ENCODE measurements at places on chromosomes 5 and 9.

DNA sequence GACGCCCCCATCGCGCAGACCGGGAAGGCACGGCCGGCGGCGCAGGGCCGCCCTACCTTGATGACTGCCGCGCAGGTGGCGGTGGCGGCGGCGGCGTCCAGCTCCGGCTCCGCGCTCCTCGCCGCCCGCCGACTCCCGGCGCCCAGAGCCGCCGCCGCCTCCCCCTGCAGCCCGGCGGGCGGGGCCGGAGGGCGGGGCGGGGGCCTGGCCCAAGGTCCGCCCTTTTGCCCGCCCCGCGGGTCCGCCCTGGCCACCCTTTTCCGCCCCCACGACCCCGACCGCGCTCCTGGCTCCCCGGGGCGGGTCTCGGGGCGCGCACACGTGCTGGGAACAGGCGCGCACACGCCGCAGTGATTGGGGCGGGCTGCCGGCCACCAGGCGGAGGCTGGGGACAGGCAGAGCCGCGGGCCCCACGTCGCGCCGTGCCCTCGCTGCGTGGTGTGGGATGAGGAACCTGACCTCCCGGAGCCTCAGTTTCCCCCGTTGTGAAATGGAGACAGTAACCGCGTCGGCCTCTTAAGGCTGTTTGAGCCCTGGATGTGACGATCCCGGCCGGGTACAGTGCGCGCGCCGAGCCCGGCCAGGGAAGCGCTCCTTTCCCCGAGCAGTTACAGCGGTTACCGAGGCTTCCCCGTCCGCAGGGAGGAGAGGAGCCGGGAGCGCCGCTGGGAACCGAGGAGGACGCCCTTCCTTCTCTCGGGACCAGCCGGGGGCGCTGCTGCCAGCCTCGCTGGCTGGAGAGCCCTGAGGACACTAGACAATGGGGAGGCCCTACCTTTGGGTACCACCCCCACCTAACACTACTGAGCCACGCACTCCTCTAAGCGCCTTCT lies at the start of gene CORO2A:
TSS of gene CORO2A (minus strand) at position 135 of the 833 bp plus-strand sequence. CDS start 34,977 bp downstream, outside the sequence.
- DNase-seq = peak; percentile 93

GRCh38 chr9:33438926-33439680 lies 8.3 kb downstream of the AQP3 start:
- DNase-seq = no peak

DNA sequence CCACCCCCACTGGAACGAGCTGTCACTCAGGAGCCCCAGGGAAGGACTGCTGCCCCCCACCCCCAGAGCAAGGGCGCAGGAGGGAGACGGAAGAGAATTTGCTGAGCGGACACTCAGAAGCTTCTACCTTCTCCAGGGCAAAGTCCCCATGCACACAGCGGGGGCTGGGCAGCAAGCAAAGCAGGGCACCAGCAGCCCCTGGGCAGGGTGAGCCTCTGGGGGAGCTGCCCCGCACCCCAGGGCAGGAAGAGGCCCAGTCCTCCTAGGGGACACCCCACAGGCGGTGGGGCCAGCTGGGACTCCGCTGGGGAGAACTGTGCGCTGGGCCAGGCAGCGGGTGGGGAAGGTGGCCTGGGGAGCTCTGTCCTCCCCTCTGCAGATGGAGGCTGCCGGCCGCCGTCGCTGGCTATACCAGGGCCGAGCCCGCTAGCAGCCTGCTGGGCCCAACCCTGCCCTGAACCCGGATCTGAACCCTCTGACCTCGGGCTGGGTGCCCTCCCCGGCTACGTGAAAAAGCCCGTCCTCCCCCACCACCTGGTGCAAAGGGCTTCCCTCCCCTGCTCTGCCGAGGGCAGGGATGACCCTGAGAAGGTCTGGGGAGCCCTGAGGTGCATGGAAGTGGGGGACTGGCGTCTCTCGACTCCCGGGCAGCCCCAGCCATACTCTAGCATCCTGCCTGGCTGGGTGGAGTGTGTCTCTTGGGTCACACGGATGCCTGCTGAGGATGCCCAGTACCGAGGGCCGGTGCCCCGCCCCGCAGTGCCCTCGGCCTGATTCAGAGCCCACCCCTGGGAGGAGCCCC lies 597 bp upstream of the SLC34A3 start:
- no peak for DNase-seq

DNA sequence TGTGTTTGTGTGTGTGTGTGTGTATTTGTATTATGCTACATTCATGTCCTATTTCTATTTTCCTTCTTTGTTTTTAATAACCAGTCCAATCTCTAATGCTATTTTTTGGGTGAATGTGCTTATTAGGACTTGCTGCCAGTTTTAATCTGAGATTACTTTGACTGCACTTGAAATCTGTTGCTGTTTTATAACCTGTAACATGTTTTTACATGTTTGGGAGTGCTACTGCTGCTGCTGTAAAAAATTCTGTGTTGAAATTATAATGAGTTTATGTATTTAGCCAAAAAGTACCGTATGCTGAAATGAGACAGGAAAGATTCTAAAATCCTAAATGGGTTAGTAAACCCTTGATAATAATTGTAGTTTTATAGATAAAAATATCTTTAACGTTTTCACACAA lies 104.7 kb upstream of the SSBP2 start:
- DNase-seq = no peak

- peak; percentile 54 for DNase-seq
Measured at GRCh38 chr5:125696762-125697161, 726.4 kb upstream of the GRAMD2B start.

DNA sequence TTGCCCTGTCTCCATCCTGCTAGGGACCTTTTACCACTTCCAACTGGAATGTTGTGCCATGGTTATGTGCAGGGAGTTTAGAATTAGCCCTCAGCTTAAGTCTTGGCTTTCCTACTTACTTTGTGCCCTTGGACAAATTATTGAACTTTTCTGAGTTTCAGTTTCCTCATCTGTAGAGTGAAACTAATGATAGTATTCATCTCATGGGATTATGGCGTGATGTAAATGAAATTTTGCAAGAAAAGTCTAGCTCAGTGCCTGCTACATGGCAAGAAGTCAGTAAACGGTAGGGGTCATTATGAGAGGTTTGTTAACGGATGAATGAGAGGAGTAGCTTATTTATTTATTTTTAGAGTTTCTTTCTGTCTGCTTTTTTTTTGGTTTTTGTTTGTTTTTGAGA lies 1.8 kb downstream of the MVB12B start:
- no peak for DNase-seq

DNA sequence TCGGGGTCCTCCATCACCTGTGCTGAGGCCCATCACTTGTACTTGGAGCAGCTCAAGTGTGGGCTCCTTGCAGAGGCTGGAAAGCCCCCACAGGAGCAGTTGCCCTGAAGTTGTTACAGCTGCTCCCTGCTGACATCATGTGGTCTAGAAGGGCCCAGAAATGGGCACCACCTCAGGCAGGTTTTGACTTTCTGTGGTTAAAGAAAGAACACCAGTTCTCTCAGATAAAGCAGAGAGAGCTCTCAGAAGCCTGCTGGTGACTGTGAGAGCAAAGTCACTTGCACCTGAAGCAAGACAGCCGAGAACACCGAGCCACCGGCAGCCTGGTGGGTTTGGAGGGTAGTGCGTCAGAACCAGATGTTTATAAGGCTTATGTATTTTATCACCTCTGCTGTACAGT lies 70.4 kb downstream of the MVB12B start:
- no peak for DNase-seq

DNA sequence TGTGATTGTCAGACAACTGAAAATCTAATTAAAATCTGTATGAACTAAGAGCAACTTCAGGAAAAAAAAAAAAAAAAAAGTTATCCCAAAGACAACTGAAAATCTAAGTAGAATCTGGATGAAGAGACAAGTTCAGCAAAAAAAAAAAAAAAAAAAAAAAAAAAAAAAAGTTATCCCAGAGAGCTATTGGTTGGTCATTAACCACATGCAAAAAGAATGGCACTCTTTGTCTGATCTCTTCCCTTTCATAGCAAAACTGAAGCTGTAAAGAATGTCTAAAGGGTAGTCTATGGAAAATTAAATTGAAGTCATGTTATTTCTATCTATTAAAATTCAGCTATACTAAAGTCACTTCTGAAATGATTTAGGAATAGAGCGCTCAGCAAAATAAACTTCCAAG lies 32.9 kb downstream of the STRBP start:
- no peak for DNase-seq

- DNase-seq = peak; percentile 86
Measured at GRCh38 chr9:76818271-76818670, 54.0 kb downstream of the PCA3 start.

DNA sequence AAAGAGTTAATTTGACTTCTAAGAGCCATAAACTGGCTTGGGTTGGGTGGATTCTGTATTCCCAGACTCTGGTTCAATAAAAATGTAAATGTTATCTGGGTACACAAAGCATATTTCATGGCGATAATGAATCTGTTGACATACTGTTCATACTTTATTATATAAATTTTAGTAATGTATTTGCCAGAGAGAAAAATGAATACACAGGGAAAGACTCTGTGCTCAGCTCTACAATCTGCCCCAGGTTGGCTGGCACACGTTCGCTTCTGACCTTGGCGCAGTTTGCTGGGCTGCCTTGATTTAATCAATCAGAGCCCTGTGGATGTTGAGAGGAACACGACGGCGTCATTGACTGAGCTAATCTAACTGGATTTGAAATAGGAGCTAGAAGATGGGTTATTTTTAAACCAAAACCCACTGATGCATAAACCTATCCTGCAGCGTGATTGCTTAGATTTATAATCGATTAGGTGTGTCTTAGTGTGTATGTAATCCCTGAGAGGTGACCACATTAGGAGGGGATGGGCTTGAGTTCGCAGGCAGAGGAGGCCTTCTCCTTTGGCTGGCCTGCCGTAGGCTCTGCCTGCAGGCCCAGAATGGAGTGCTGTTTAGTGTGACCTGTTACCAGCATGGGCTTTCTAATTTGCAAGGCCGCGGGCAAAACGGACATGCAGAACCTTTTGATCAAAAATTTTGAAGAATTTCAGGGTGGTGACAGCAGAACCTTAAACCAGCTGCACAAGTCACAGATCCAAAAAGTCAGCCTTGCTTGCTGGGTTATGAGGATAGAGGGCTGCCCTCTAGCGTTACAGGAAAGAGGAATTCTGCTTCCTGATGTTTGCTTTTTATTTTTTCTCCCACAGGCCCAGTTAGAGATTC lies 3.9 kb upstream of the ADCY2 start:
- DNase-seq = no peak

- DNase-seq = no peak
Measured at GRCh38 chr5:116759860-116760640, 185.4 kb upstream of the SEMA6A start.

GRCh38 chr5:126119887-126120442 lies 303.2 kb upstream of the GRAMD2B start:
- DNase-seq = no peak

DNA sequence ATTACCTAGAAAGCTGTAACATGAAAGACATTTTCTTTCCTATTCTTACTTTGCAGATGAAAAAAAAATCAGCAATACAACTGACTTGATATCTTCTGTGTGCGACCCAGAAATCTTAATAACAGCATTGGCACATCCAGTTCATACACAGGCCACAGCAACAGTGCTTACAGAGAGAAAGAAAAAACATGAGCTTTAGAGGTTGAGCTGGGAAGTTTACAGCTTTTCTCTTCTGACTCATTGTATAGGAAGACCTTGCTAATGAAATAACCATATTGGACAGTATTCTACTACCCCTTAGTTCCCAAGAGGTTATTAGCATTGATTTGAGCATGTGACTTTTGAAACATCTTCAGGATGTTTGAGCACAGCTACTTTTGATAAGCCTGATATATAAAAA lies 1033.4 kb upstream of the DMAC1 start:
- DNase-seq = no peak

- DNase-seq = peak; percentile 74
Measured at GRCh38 chr9:86034863-86035734, 64.3 kb downstream of the GOLM1 start.

DNA sequence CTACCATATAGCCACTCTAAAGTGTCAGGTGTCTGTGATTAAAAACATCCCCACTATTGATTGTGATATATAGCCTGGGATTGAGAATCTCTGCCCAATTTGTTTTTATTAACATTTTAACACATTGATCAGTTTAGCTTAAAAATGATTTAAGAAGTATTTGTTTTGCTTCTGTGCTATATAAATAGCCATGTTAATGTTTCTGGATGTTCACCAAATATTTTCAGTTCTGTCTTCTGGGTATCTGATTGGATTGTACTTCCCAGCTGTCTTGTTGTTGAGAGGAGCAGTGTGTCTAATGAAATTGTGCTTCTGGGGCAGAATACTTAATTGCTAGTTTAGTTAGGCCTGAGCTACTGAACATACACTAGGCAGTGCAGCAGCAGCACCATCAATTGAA lies 126.6 kb upstream of the TUSC1 start:
- no peak for DNase-seq

DNA sequence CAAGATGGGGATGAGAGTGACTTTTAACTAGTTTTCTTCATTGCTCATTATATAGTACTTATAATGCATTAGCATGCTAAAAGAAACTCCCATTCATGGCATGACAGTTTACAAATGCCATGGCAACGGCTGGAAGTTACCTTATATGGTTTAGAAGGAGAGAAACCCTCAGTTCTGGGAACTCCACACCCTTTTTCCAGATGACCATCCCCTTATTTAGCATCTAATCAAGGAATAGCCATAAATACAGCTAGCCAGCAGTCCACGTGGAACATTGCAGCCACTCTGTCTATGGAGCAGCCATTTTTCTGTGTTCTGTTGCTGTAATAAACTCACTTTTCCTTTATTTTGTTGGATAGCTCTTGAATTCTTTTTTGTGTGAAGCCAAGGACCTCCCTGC lies 1137.8 kb downstream of the CDH18 start:
- no peak for DNase-seq

- DNase-seq = peak; percentile 55
Measured at GRCh38 chr5:138275379-138275782, 960 bp upstream of the GFRA3 start.

- no peak for DNase-seq
Measured at GRCh38 chr5:150639751-150640150, 709 bp upstream of the SYNPO start.

- peak; percentile 28 for DNase-seq
Measured at GRCh38 chr5:92518318-92518904, 1062.6 kb downstream of the NR2F1-AS1 start.

DNA sequence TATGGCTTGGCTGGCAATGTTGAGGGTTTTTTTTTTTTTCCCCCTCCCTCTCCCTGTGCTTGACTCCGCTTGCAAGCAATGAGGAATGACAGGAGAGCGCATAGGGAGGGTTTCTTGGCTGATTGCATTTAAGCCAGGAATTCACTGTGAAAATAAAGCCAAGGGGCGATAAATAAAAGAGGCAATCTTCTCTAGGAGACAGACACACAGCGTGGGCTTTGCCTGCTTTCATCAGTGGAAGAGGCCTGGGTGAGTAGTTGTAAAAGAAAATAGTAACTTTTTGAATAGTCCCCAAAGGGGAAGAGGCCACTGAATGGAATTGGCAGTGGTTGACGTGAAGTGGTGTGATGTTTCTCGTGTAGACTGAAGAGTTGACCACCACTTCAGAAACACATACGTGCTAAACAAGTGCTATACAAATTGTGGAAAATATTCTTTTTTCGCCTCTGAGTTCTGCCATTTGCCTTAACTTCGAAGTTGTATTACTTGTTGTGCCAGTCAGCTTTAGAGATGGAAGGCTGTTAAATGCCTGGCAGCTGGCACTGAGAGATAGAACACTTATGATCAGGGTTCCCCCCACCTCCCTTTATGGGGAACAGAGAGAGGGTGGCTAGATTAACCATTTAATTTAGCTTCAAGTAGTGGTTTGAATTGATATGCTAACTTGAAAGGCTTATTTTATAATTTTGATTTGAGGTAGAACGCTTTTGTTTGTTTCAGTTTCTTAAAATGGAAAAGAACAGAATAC lies 3.0 kb downstream of the ZSWIM6 start:
- DNase-seq = no peak

GRCh38 chr5:69160651-69161050 lies 6.3 kb upstream of the CCNB1 start:
- no peak for DNase-seq

- no peak for DNase-seq
Measured at GRCh38 chr9:109331353-109331752, 10.5 kb upstream of the EPB41L4B start.

- DNase-seq = no peak
Measured at GRCh38 chr5:153626836-153627235, 136.4 kb downstream of the GRIA1 start.
